ENCODE measurements at places on chromosomes 6 and 20.
A peak's percentile ranks its signal among the peaks of the same experiment; 100 is the strongest.

- H3K4me1 ChIP-seq: no peaks in the 10 kb centered on the region
- H3K36me3 ChIP-seq: no peaks in the 10 kb centered on the region
- H3K27ac ChIP-seq: no peak overlapping the region
Observed at GRCh38 chr6:56764081-56764566, 121.4 kb upstream of the DST start.

DNA sequence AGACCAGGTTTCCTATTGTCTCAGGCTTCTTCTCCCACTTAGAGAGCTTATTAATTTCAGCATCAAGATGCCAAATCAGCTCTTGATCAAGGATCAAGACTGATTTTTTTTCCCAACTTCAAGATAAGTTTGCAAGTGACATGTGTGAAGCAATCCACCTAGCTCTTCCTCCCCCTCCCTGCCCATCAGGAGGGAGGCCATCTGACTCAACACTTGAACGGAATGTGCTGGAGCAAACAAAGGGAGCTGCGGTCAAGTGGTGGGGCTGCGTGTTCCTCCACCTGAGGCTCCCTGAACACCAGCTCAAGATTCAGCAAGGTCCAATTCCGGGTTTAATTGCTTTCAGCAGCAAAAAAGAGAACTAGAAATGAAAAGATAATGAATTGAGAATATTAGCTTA, 38.7 kb downstream of the TTI1 start:
- H3K4me3 ChIP-seq: no peak overlapping the region
- no peak for DNase-seq
- H3K27me3 ChIP-seq: no peaks in the 10 kb centered on the region
- peaks cover 27% of the 10 kb centered on the region for H3K4me1 ChIP-seq

GRCh38 chr6:91710342-91710741, 1123.5 kb upstream of the MAP3K7 start:
- no peak overlapping the region for H3K4me3 ChIP-seq
- H3K27me3 ChIP-seq: no peaks in the 10 kb centered on the region
- no peaks in the 10 kb centered on the region for H3K4me1 ChIP-seq
- H3K27ac ChIP-seq: no peak overlapping the region

DNA sequence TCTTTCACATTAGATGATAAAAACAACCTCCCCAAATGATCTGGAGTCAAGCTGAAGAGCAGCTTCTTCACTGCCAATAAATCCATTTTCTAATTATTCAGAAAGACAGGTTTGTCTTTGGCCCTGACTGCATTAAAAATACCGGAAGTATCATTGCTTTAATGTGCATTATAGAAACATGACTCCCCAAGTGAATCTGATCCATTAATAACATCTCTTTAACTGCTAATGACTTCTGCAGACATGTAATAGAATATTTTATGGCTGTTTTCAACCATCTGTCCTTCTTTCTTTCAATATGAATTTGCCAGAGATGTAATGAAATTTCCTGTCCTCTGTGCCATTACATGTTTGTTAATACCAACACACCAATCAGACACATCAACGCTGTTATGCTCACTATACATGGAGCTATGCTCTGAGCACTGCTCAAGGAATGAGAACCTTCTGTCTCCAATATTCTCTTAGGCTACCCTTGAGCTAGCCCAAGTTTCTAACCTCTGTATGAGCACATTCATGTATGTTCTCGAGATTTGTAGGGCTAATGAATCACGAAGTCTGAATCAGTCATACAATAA, 87.8 kb downstream of the LYRM4 start:
- peaks cover 46% of the 10 kb centered on the region for H3K4me1 ChIP-seq
- H3K4me3 ChIP-seq: no peak overlapping the region
- H3K27me3 ChIP-seq: no peaks in the 10 kb centered on the region
- no peaks in the 10 kb centered on the region for H3K36me3 ChIP-seq

- H3K27me3 ChIP-seq: peaks cover 2% of the 10 kb centered on the region
- no peaks in the 10 kb centered on the region for H3K36me3 ChIP-seq
- DNase-seq: no peak
Observed at GRCh38 chr6:47057830-47058540, 15.9 kb upstream of the ADGRF1 start.

DNA sequence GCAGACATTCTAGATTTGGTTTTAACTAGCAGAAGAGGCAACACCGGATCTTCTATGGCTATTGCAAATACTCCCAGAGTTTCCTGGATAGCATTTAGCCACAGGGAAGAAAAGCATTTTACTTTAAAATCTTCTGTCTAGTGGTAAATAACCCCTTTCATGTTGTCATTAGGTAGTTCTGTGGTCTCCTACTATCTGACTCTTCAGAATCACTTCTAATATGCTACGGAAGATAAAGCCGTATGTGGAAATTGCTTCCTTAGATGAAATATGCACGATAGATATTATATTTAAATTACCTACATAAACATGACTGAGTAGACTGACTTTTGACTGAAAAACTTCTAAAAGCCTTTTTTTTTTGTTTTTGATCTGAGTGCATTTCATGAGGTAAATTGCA, 759 bp downstream of the CRISP3 start:
- H3K4me3 ChIP-seq: no peak overlapping the region
- no peak for DNase-seq
- no peaks in the 10 kb centered on the region for H3K4me1 ChIP-seq
- H3K36me3 ChIP-seq: no peaks in the 10 kb centered on the region
- no peak overlapping the region for H3K27ac ChIP-seq

DNA sequence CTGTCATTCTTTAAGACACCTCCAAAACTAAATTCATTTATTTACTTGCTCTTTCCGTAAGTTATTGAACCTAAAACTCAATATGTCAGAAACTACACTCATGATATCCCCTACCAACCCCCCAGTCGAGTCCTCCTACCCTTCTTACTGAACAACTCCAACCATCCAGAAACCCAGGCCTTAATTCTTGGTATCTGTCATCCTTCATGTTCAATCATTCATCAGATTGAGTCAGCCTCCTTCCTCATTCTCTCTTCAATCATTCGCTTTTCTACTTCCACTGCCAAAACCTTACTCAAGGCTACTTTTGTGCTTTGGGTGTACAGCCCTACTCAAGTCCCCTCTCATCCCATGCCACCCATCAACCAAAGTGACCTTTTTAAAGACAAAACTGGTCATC, 95.7 kb downstream of the SMLR1 start:
- no peak overlapping the region for H3K27ac ChIP-seq
- H3K4me3 ChIP-seq: no peak overlapping the region
- no peaks in the 10 kb centered on the region for H3K27me3 ChIP-seq
- DNase-seq: no peak
- H3K36me3 ChIP-seq: peaks cover 1% of the 10 kb centered on the region

DNA sequence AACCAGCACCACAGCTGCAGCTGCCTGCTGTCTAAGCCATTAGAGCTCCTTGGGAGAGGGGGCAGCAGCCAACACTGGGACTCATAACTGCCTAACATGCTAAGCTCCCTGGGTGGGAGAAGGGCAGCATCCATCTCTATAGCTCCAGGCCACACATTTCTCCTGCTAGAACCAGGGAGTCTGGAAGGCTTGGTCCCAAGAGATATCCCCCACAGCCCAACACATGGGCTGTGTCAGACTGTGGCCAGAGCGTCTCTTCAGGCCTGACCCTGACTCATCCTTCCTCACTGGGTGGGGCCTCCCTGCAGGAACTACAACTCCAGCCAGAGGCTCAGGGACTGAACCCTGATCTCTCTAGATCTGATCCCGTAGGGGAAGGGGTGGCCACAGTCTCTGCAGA, 411.1 kb downstream of the HDGFL1 start:
- H3K27ac ChIP-seq: no peak overlapping the region
- no peak overlapping the region for H3K4me3 ChIP-seq
- H3K4me1 ChIP-seq: no peaks in the 10 kb centered on the region
- no peak for DNase-seq
- H3K27me3 ChIP-seq: no peaks in the 10 kb centered on the region
- no peaks in the 10 kb centered on the region for H3K36me3 ChIP-seq

DNA sequence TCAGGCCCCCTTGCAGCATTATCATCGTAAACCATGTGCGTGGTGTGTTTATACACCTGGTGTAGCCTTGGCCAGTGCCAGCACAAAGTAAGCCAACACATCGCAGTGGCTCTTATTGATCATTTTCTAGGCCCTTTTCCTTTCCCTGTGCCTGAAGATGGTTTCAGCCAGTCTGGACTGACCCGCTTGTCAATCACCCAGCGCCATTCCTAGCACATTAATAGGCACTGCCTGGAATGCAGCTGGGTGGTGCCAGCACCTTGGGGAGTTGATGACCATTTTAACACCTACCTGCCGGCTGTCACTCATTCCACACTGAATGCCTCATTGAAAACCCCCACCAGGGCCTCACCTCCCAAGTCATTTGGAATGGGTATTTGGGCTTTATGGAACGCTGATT, 4.9 kb upstream of the UQCC2 start:
- peaks cover 18% of the 10 kb centered on the region for H3K27me3 ChIP-seq
- no peak for DNase-seq
- H3K36me3 ChIP-seq: no peaks in the 10 kb centered on the region

- H3K36me3 ChIP-seq: no peaks in the 10 kb centered on the region
- no peaks in the 10 kb centered on the region for H3K4me1 ChIP-seq
- DNase-seq: no peak
- H3K4me3 ChIP-seq: no peak overlapping the region
- peaks cover 12% of the 10 kb centered on the region for H3K27me3 ChIP-seq
Observed at GRCh38 chr6:3835785-3836184, 13.4 kb upstream of the FAM50B start.

- H3K36me3 ChIP-seq: no peaks in the 10 kb centered on the region
- H3K27me3 ChIP-seq: peaks cover 33% of the 10 kb centered on the region
- H3K4me1 ChIP-seq: peaks cover 3% of the 10 kb centered on the region
- no peak overlapping the region for H3K4me3 ChIP-seq
- H3K27ac ChIP-seq: no peak overlapping the region
- no peak for DNase-seq
Observed at GRCh38 chr20:20275636-20276035, 92.3 kb upstream of the INSM1 start.

DNA sequence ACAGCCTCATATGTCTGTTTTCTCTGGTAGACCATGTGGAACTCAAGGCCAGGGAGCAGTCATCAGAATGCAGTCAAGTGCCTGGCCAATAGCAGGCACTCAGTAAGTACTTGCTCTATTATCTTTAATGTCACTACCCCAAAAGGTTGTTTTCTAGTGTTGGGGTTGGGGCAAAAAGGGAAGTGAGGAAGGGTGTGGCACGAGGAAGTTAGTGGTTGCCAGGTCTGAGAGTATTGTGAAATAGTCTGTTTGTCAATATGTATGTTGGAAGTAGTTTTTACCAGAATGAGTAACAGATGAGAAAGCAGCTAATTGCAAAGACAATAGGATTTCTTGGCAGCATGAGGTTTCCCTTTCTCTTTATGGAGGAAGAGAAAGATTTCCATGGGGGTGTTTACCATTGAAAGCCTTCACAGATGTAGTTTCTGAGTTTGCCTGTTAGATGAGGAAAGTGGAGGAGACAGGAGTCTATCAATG, 59.5 kb upstream of the ARMH2 start:
- H3K4me3 ChIP-seq: peak overlapping the region; percentile 44
- H3K4me1 ChIP-seq: peaks cover 71% of the 10 kb centered on the region
- H3K27ac ChIP-seq: peak overlapping the region; percentile 84
- H3K36me3 ChIP-seq: peaks cover 47% of the 10 kb centered on the region
- no peaks in the 10 kb centered on the region for H3K27me3 ChIP-seq

DNA sequence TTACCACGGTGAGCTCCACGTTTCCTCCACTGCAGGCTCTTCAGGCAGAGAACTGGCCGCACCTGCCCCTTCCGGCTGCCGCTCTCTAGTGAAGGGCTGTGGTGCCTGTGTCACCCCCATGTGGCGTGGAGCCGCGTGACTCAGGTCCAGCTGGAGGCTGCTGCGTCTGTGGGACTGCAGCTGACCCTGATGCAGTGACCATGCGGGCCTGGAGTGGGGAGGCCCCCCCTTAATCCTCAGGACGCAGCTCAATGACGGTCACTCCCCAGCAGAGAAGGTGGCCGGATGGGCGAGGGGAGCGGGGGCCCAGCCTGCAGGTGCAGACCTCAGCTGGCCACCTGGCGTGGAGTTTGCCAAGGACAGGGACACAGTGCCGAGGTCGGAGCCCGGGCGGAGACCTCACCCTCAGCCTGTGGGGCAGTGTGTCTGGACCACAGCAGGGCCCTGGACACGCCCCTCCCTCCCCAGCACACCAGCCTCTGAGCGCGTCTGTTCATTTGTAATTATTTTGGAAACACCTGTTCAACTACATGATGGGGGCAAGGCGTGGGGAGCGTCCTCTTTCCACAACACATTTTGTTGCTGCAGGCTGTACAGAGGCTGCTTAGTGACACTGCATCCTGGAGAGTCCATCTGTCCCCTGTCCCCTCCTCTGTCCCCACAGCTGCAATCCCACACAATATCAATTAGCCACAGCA, 10.7 kb downstream of the BHLHE23 start:
- H3K27ac ChIP-seq: no peak overlapping the region
- H3K27me3 ChIP-seq: peaks cover 23% of the 10 kb centered on the region
- peaks cover 9% of the 10 kb centered on the region for H3K4me1 ChIP-seq
- H3K36me3 ChIP-seq: no peaks in the 10 kb centered on the region

DNA sequence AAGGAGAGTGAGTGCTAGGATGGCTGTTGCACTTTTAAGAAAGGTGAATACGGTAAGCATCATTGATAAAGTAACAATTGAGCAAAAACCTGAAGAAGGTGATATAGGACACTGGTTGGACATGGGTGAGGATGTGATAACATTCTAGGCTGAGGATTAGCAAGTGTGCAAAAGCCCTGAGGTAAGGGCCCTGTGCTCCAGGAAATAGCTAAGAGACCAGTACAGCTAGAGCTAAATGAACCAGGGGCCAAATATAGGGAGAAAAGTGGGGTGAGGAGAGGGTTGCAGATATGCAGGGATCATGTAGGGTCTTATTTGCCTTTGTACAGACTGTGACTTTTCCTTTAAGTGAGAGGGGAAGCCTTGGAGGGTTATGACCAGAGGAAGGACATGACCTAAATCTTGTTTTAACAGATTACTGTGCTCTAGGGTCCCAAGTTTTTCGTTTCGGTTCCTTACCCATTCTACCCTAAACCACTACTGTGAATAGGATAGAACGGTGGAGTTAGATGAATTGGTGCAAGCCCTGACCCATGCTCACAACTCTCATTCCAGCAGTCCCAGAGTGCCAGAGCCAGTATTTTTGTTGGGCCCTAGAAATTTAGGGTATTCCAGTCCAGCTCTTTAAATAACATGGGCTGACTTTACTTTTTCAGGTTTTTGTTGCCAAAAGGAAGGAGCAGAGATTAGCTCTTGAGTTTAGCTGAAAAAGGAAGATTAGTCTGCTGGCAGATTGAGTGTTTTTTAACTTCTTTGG, 10.7 kb downstream of the MAPK14 start:
- DNase-seq: no peak
- peaks cover 9% of the 10 kb centered on the region for H3K36me3 ChIP-seq
- H3K27ac ChIP-seq: peak overlapping the region; percentile 54
- no peak overlapping the region for H3K4me3 ChIP-seq

- DNase-seq: no peak
- peaks cover 6% of the 10 kb centered on the region for H3K4me1 ChIP-seq
- H3K27me3 ChIP-seq: peaks cover 71% of the 10 kb centered on the region
- H3K4me3 ChIP-seq: no peak overlapping the region
Observed at GRCh38 chr6:795046-795685, 102.2 kb upstream of the EXOC2 start.

Measured in activated naive CD8-positive, alpha-beta T cell treated with anti-CD3 and anti-CD28 coated beads, Interleukin-2, amount 10 ng/mL, durations not matched to agents 7 days and 5 days (primary cell).